T1000 (cell line): ENCODE measurements at places on chromosomes 6 and 20.

GRCh38 chr6:9520417-9521151 lies 894.3 kb downstream of the TFAP2A start:
- no peak for DNase-seq

- DNase-seq: no peak
Observed at GRCh38 chr6:155024391-155025027, 29.4 kb downstream of the TIAM2 start.

GRCh38 chr6:114284281-114284680 lies 58.5 kb downstream of the HS3ST5 start:
- no peak for DNase-seq

DNA sequence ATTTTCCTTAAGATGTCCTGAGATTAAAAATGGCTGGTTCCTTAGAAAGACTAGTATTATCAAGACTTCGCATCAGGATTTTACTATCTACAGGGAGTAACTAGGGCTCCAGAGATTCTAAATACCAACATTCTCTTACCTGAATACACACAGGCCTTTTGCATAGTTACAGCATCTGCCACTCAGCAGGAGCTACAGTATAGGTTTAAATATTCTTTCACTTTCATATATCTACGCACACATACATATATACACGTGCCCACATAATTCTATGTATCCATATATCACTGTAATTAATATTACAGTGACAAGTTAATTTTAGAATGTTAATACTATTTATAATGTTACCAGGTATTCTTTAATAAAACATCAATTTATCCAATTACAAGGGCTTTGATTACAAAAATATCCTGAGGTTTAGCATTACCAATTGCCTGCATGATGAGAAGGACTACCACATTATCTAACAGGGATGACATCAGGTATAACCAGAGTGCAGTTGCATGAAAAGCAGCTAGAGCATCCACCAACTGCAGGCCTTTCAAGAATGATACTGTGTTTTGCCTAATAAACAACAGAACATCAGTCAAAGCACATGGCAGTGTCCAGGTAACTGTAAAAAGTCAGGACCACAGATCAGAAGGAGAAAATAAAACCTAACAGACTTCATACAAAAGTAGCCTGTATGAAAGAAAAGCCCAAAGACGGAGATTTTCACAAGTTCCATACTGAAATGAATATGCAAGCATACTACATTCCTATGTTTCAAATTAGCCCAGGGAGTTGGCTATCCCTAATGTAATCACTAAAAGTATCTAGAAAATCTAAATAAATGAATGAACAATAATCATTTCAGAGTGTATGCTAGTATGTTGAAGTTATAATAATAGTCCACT lies 268.7 kb downstream of the PTPRK start:
- no peak for DNase-seq

DNA sequence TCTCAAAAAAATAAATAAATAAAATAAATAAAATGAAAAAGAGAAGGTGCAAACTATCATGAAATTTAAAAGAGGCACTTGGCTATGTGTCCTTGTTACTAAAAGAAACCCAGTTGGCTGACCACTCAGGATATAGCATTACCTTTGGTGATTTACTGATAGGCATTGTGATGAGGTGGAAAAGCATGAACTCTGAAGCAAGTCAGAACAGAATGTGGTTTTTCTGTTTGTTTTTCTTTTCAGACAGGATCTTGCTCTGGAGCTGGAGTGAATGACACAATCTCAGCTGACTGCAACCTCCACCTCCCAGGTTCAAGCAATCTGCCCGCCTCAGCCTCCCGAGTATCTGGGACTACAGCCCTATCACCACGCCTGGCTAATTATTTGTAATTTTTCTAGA lies 31.9 kb downstream of the ZNF184 start:
- no peak for DNase-seq

DNA sequence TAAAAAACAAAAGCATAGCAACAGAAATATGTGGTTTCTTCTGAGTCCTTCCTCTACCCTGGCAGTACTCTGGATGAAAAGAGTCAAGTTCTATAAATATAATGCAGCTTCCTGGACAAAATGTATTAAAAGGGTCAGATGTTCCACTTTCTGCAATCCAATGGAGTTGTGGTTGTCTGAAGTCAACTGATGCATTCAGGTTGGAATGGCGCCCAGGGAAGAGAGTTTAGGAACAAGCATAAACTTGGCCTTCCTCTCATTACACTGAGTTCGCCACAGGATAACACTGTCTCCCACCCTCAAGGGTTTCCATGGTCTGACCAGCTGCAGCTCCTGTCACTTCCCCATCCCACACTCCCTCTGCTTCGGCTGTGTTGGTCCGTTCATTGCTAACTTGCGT lies 66.4 kb downstream of the PLEKHG1 start:
- no peak for DNase-seq

DNA sequence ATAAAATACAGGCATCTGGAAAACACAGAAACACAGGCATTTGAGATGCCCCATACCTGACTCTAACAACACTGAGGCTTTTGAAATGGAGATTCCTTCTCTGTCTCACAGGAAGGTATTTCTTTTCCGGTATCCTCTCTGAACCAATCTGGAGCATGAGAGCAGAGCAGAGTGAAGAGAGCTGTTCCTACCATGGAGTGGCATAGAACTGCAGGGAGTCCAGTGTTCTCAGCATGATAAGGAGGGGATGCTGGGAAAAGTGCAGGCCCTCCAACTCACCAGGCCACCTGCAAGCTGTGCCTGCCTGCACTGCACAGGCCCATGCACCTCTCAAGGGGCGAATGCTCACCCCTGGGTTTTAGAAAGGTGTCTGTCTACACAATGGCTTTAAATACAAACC lies 89.2 kb downstream of the FOXA2 start:
- DNase-seq: no peak

GRCh38 chr6:165308926-165309731 lies at the start of gene C6orf118:
C6orf118 (minus strand) TSS chr6:165309605; CDS start chr6:165309586, 19 bp downstream.
- DNase-seq: peak; percentile 55

GRCh38 chr6:116433206-116433712 lies 27.9 kb upstream of the CALHM6 start:
- DNase-seq: no peak

DNA sequence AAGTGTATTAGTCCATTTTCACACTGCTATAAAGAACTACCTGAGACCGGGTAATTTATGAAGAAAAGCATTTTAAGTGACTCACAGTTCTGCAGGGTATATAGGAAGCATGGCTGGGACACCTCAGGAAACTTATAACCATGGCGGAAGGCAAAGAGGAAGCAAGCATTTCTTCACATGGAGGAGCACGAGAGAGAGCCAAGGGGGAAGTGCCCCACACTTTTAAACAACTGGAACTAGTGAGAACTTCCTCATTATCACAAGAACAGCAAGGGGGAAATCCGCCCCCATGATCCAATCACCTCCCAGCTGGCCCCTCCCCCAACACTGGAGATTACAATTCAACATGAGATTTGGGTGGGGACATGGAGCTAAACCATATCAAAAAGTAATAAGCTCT lies 28.3 kb upstream of the B3GAT2 start:
- no peak for DNase-seq

GRCh38 chr6:17045581-17046322 lies 56.1 kb upstream of the STMND1 start:
- DNase-seq: no peak

DNA sequence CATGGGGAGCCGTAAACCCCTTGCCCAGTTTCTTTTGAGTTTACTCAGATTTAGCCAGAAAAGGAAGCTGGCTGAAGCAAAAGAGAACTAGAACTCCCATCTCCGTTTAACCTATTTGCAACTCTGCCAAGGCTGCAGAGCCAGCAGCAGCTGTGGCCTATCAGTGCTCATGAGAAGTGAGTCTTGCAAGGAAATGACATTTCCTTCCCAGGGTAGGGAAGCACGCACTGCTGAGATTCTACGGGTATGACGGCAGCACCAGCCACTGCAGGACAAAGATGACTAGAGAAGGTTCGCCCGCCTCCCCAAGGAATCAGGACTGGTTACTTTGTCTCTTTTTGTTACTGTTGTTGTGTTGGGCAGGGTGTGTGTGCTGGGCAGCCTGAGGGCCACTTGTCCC lies 47.6 kb downstream of the PPP1R3G start:
- no peak for DNase-seq
